Right hindlimb (tissue), 1 donor: ENCODE measurements at places on chromosomes 2 and 18.

DNA sequence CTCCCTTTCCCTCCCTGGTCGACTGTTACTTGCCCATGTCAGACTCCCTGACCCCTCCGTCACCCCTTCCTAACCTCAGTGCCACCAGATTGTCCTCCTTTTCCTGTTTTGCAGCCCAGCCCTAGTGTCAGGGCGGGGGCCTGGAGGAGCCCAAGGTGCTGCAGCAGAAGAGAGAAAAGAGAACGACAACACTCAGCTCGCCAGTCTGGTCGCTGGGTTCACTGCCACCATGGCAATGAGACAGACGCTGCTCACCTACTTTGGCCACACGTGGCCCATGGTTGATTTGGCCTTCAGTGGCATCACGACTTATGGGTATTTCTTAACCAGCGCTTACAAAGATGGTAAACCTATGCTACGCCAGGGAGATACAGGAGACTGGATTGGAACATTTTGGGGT lies 108.4 kb upstream of the RMDN2 start:
- no peak for DNase-seq

DNA sequence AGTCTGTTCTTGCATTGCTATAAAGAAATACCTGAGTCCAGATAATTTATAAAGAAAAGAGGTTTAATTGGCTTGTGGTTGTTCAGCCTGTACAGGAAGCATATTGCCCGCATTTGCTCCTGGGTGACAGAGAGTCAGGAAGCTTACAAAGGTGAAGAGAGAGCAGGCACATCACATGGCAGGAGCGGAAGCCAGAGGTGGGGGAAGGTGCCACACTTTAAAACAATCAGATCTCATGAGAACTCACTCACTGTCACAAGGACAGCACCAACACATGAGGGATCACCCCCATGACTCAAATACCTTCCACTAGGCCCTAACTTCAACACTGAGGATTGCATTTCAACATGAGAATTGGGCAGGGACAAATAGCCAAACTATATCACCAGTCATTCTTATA lies 124.8 kb upstream of the COL5A2 start:
- DNase-seq, result no peak

DNA sequence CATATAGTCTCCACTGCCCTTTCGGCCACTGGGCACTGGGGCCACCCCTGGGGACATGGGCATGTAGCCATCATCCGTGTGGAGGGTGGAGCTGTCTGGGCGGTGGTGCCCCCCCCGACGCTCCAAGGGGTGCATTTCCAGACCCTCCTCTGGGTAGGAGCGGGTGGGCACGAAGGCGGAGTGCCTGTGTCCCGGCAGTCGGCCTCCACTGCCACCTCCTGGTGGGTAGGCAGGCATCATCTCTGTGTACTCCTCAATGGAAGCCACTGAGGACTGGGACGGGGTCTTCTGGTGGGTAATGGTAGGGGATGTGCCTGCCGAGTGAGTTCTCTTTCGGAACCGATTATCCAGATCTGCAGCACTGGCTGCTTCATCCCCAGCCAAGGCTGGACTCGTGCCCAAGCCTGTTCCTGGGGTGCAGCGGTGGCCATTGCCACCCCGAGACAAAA lies 2.8 kb downstream of the IRS1 start:
- peak; percentile 46 for DNase-seq

DNA sequence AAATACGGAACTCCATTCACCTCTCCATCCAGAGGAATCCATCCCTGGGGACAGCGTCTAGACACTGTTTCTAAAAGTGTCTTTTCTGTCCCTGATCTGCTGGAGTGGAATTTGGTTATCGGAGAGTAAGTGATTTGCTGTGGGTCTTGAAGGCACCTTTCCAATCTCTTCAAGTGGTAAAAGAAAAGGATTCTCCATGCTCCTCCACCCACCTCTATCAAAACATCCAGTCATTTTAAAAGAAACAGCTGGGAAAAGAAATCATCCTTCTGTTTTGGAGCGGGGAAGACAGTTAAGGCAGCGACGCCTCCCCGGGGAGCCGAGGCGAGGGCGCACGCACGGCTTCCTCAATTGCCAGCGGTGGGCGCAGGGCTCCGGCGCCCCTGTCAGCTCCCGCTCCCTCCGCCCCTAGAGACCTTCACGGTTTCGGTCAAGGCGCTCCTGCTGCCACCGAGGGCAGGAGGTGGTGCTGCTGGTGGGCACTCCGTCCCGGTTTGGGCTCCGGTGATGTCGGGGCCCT lies 547 bp downstream of the SLC35F5 start:
- no peak for DNase-seq

DNA sequence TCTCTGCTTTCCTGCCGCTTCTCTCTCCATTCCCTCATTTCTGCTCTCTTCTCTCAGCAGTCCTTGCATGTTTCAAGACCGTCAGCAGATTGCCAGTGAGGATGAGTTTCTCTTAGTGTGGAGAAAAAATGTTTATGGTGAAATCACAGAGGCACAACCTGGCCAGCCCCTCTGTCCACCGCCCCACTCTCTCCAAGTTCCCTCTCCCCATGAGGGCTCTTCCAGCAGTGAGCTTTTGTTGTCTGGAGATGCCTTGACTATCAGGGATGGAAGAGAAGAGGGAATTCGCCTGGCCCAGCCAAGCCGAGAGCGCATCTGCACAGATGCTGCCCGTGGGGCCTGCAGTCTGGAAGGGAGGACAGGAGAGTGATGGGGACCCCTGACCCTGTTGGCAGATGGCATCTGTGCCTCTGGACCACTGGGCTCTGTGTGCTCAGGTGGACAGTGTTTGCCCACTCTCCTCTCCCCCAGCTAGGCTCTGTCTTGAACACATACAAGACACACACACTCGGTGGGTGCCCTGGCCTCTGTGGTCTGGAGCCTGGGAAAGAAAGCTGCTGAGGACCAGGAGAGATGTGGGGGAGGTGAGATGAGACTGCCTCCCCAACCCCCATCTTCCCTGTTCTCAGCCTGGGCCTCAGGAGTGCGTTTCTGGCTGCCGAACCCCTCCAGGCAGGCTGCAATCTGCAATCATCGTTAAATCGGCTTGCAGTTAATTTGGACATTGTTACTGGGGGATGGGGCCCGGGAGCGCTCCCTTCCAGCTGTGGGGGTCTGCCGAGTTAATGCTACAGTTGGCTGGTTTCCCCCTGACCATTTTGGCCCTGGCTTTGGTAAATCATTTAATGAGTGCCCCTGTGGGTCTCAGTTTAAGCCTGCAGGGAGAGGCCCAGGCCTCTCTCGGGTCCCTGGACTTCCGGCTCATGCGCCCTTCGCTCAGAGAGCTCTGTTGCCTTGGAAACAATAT lies 4.5 kb downstream of the ITM2C start:
- peak; percentile 75 for DNase-seq

- peak; percentile 66 for DNase-seq
Measured at GRCh38 chr2:142868229-142868762, 9.2 kb upstream of the KYNU start.
